Germinal center (tissue), 1 donor: ENCODE measurements at places on chromosomes 2 and 18.

- DNase-seq, result no peak
These were observed 3.2 kb downstream of the STK17B start for GRCh38 chr2:196168181-196168580.

DNA sequence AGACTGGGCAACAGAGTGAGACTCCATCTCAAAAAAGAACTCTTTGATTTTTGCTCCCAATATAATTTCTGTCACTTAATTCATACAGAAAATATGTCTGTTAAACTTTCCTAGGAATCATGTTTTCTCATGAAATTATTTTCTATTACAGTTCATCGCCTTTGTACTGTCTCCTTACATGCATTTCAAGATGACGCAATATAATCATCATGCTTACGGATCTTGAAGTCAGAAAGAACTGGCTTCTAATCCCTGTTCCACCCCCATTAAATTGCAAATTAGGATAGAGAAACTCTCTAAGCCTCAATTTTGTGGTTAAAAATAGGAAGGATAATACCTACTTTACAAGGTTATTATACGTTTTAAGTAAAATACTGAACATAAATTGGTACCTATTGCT is 467.6 kb upstream of the SMIM21 start:
- DNase-seq, result no peak

DNA sequence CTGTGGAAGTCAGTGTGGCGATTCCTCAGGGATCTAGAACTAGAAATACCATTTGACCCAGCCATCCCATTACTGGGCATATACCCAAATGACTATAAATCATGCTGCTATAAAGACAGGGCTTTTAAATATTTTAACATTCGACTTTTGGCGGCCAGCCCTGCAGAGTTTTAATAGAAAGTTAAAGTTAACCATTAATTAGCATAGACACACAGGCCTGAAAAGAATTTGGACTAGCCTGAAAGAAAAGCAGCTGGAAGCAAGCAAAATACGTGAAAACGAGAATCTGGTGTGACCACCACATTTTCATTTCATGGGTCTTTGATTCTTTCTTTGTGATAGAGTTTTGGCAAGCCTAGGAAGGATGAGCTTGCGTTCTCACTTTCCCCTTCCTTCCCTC is 184.0 kb downstream of the SCG2 start:
- no peak for DNase-seq

GRCh38 chr2:234156326-234156725 is 105.8 kb downstream of the SPP2 start:
- no peak for DNase-seq

DNA sequence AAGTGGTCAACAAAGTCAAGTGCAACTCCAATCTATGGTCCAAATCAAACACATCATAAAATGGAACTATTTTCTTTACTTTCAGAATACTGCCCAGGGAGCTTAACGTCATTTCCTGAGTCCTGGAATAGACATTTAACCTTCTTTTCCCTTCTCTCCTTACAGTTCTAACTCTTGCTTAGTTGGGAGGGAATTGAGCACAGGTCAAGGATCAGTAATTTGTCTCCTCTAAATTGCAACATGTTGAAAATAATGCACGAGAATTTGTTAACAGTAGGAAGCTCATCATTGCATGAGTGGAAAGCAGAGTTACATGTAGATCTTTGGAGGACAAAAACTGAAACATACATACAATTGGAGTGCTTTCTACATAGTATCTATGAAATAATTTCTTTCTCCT is 87.7 kb downstream of the MEP1B start:
- DNase-seq, result no peak

DNA sequence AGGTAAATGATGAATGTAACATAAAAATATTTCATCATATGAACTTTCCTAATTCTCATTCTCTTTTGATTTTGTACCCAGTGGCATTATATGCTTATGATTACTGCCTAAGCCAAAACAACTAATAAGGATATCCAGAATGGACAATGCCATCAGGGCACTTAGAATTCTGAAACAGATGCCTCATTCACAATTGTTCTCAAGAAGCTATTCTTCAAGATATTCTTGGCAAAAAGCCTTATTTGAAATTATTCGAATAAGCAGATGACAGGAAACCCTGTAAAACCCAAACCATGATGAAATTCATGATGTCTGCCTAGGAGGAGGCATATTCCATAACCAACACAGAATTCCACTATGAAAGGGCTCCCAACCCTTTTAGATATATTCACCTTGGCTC is 353.2 kb upstream of the TRIB2 start:
- no peak for DNase-seq

DNA sequence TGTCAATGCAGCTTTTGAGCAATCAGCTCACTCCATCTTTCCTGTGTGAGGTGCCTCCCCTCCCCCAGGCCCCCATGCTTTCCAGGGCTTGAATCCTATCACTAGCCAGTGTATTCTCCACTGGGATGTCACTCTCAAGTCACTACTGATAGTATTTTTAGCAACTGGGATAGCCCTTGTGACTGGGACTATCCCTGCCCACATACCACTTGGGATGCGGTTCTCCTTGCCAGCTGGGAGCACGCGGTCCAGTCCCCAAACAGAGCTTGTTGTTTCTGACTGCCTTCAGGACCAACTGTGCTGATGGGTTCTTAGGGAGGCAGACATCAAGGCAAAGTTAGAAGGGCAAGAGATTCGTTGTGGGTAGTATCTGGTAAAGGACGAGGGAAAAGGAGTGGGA is 134.9 kb downstream of the FAM161A start:
- no peak for DNase-seq

DNA sequence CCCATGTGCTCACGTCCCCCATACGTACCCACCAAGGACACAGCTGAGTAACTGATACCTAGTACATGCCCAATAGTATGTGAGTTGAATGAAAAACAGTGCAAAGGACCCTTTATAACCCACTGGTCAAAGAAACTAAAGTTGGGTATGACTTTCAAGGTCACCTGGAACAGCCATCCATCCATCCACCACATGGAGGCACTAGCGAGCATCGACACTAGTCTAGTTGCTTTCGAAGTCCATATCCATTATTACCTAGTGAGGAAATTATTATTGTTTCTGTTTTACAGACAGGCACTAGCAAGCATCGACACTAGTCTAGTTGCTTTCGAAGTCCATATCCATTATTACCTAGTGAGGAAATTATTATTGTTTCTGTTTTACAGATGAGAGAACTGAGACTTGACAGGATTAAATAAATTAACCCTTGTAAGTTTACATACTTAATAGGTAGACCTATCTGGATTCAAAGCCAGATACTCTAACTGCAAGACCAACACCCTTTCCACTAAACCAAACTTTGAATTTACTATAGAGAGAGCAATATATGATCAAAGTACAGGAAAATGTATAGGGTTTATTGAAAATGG is 233.7 kb downstream of the METTL4 start:
- peak; percentile 43 for DNase-seq

GRCh38 chr2:203580844-203581243 is 45.7 kb upstream of the RAPH1 start:
- no peak for DNase-seq

- DNase-seq, result no peak
These were observed 124.1 kb downstream of the MEMO1 start for GRCh38 chr2:31886700-31887099.

GRCh38 chr2:171923206-171923605 is 945 bp downstream of the HAT1 start:
- no peak for DNase-seq

DNA sequence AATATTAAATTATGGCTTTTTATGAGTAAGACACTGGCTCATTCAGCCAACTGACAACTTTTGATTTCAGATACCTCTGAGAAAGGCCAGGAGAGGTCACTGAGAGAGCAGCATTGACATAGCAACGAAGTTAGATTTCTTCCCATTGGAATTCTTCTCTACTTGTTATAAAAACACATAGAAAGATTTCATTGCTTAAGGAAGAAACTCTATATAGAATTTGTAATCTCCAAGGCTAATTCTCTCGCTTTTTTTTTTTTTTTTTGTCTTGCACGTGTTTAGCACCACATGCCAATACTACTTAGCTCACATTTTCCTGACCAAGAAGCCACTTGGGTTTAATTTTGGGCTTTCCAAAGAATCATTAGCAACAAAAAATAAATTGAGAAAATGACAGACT is 233.7 kb downstream of the CALCRL start:
- no peak for DNase-seq

GRCh38 chr2:113176696-113177355 is 3.1 kb downstream of the PSD4 start:
- no peak for DNase-seq

DNA sequence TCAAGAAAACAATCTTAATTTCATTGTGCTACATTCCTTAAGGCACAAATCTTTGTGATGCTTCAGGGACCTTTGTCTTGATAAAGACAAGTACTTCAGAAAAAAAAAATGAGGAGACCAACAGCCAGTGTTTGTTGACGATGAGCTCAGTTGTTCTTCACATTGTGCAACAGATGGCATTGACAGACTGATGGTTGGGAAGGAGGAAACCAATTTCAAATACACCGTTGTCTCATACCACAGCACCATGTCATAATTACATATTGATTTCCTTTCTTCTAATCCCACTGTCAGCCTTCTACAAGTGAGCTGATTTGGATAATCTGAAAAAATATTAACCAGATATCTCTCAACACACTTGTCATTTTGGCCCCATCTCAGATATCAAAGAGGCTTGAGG is 53.7 kb upstream of the GRB14 start:
- no peak for DNase-seq

DNA sequence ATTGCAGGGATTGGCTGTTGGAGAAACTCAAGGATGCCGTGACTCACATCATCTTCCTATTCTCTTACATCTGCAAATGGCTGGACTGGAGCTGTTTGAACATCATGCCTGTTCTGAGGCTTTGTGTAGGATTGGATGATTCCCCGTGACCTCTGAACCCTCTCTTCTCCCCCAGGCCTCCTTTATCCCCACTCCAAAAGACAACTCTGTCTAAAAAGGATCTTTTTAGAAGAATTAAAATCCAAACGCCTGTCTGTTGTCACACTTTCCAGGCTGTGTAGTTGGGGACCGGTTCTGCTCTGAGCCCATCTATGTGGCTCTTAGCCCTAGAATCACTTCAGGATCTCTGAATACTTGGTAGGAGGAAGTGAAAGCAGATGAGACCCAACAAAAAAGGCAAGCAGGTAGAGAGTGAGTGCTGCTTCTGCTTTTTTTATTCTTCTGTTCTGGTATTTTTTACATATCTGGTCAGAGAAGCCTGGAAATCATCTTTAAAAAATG is 565 bp downstream of the SP140 start:
- DNase-seq, result peak; percentile 72

- no peak for DNase-seq
These were observed 19.1 kb upstream of the SH3BP4 start for GRCh38 chr2:234932591-234933168.

GRCh38 chr18:24923138-24923537 is 428.8 kb downstream of the ZNF521 start:
- DNase-seq, result peak; percentile 30

DNA sequence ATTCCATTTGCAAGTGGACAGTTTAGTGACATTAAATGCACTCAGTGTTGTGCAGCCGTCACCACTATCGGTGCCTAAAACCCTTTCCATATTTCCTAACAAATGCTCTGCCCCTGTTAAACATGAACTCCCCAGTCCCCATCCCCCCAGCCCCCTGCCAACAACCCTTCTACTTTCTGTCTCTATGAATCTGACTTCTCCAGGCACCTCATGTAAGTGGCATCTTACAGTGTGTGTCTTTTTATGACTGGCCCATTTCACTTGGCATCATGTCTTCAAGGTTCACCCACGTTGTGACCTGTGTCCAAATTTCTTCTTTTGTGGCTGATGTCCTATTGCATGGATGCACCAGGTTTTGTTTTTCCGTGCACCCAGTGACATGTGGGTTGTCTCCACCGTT is 140.9 kb upstream of the GPC1 start:
- DNase-seq, result no peak

DNA sequence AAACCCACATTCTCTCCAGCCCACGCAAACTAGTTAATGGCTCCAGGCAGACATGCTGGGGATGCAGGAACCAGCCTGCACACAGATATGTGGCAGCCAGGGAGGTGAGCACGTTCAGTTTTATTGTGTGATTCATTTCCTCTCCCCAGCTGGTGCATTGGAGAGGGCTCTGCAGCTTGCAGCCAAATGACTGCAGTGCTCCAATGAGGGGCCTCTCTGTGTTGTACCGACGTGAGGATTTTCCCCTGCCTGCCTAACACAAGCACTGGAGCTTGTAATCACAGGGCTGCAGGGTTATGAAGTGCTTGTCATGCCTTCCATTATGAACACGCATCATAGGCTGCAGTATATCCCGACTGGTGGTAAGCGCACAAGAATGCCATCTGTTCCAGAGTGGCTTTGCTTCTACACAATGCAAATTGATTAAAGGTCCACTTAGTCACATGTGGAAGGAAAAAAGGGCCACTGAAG is 92.3 kb upstream of the THUMPD2 start:
- DNase-seq, result no peak
